Stimulated activated CD4-positive, alpha-beta T cell treated with anti-CD3 and anti-CD28 coated beads, Interleukin-12 subunit alpha, Interleukin-12 subunit beta, amount 100 ng/mL, for 24 hours (primary cell): ENCODE measurements at places on chromosomes 6 and 20.

- DNase-seq: no peak
Observed at GRCh38 chr6:14074476-14075094, 43.0 kb upstream of the CD83 start.

DNA sequence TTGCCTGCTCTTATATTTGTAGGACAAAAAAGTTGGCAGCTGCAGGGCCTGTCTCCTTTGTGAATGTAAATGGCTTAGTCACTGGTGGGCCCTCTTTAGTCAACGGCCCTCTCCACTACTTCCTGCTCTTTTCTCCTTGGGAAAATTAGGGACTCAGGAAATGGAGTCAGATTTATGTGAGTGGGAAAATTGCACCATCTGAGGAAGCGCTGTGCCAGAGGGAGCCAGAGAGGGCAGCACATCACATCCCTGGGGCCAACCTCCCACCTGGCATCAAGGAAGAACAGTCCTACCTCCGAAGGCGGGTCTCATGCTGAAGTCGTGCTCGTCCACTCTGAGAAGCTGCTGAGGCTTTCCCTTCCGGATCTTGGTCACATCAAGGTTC, 15.6 kb downstream of the GABRR2 start:
- no peak for DNase-seq

DNA sequence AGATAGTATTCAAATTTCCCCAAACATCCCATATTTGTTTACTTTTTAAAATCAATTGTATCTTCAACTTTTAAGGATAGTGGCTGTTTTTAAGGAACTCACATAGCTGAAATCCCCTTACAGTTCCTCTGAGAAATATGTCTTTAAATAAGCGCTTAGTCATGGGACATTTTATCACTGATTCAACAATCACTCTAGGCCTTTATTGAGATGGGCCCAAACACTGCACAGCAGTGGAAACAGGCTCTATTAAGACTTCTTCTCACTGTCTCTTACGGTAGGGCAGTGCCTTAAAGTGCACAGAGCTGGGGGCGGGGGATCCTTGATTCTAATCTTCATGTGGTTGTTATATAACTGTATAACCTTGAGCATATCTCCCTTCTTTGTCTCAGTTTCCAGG, 59.8 kb upstream of the RREB1 start:
- DNase-seq: no peak

DNA sequence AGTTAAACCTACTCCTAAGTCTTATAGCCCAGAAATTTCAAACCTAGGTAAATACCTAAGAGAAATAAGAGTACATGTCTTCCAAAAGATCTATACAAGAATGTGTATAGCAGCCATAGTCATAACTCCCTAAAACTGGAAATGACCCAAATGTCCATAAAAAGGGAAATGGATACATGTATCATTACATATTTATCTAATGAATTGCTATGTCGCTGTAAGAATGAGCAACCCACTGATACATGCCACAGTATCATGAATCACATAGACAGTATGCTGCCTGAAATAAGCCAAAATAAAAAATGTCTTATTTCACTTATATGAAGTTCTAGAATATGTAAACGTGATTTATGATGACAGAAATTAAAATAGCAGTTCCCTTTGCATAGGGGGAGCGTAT, 679.5 kb downstream of the MAFB start:
- DNase-seq: no peak

- no peak for DNase-seq
Observed at GRCh38 chr6:136728033-136728939, 64.0 kb downstream of the MAP3K5 start.

DNA sequence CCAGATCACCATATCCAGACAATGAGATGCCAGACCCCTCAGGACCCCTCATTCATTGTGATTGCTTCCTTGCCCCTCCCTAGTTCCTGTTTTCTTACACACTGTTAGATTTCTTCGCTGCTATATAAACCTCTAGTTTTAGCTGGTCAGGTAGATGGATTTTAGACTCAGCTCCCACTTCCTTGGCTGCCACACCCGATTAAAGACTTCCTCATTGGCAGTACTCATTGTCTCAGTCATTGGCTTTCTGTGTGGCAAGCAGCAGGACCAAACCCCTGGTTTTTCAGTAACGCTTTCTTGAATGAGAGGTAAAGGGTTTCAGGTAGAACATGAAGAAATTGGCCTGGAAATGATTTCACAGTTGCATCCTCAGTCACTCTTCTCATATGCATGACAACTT, 47.9 kb downstream of the QRSL1 start:
- DNase-seq: no peak

DNA sequence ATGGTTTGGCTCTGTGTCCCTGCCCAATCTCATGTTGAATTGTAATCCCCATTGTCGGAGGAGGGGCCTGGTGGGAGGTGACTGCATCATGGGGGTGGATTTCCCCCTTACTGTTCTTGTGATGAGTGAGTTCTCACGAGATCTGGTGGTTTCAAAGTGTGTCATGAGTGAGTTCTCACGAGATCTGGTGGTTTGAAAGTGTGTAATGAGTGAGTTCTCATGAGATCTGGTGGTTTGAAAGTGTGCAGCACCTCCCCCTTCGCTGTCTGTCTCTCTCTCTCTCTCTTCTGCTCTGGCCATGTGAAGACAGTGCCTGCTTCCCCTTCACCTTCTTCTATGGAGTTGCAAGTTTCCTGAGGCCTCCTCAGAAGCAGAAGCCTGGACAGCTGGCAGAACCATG, 87.6 kb downstream of the MYLK4 start:
- no peak for DNase-seq

DNA sequence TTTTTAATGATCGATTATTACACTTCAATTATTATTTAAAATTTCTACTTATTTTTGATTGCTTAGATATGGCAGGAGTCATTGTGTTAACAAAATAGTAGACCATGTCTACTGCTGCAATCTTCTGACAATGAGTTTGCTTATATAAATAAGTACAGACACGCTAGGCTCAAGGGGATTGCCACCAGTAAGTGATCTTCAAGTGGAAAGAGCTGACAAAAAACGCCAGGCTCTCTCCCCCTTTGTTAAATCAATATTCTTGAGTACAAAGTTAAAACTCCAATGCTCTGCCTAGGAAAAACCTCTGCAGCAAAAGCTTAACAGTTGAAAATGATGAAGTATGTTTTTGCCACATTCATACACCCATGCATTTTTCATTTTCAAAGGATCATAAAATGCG, 738.1 kb downstream of the HDGFL1 start:
- DNase-seq: no peak

DNA sequence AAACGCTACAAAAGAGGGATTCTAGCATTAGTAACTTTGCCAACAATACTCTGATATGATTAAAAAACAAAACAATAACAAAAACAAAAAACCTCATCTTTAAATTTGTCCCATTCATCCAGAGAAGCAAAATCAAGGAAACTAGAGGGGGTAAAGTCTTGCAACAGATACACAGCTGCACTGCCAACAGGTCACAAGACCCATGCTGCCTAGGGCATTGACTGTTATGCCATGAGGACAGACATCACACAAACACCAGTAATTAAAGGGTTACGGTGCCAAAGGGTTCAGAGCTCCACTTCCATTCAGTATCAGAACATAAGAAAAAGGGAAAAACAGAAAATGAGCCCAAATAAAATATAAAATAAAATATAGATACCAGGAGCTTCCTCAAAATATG, 1.6 kb downstream of the TBC1D20 start:
- no peak for DNase-seq
